ENCODE measurements at places on chromosomes 1 and 21.

DNA sequence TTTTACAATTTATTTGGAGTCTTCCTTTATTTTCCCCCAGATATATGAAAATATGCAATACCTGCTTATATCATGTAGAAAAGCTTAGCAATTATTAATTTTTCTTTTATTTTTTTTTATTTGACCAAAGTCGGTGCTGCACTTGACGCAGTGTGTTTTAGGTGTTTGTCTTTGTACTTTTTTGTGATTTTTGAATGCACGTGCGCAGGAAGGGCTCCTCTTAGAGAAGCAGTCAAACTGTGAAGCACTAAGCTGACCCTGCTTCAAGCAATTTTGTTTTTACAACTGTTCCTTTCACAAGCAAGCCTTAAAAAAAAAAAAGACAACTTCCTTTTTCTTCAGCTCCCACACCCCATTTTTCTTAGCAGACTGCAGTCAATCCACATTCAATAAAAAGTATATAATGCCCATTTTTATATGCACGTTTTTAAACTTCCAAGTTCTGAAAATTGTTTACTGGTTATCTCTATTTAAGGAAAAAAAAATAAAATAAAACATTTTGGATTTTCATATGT, 267.4 kb downstream of the TM2D1 start:
- DNase-seq: no peak

GRCh38 chr1:77228836-77229235, 9.6 kb upstream of the PIGK start:
- no peak for DNase-seq

GRCh38 chr1:68210027-68210426, 22.3 kb downstream of the WLS start:
- DNase-seq: no peak

GRCh38 chr1:112529301-112529700, 20.5 kb downstream of the WNT2B start:
- no peak for DNase-seq

GRCh38 chr1:27574871-27575831, 28.8 kb downstream of the AHDC1 start:
- DNase-seq: no peak
